ENCODE measurements at places on chromosomes 4 and X.

GRCh38 chr4:47017081-47017480 is 14.3 kb upstream of the GABRB1 start:
- no peak for DNase-seq

DNA sequence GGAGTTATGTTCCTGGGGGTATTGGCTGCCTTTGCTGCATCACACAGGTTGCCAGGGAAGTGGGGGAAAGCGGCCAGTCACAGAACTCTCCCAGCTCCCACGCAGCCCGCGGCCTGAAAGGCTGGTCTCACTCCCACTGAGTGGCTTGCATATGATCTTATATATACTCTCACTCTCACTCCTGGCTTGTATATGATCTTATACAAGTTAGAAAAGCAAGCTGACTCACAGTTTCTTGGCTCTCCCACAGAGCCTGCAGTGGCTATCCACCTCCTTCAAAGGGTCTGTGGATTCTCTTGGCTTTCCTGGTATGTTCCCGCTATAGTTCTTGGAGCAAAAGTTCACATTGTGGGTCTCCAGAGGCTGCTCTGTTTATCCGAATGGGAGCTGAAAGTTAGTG is 833.5 kb upstream of the GALNTL6 start:
- no peak for DNase-seq

GRCh38 chr4:76897536-76898384 is at the start of gene SOWAHB:
SOWAHB (minus strand) TSS chr4:76898144; CDS start chr4:76897849, 295 bp downstream.
- DNase-seq, result no peak

- DNase-seq, result peak; percentile 50
These were observed at the start of gene RASSF6 for GRCh38 chr4:73620115-73620792. RASSF6 (minus strand) TSS chr4:73620436; CDS start chr4:73611795, 8,641 bp downstream.

All from urinary bladder (tissue), 4 donors.